ENCODE measurements at places on chromosomes 2 and 18.

DNA sequence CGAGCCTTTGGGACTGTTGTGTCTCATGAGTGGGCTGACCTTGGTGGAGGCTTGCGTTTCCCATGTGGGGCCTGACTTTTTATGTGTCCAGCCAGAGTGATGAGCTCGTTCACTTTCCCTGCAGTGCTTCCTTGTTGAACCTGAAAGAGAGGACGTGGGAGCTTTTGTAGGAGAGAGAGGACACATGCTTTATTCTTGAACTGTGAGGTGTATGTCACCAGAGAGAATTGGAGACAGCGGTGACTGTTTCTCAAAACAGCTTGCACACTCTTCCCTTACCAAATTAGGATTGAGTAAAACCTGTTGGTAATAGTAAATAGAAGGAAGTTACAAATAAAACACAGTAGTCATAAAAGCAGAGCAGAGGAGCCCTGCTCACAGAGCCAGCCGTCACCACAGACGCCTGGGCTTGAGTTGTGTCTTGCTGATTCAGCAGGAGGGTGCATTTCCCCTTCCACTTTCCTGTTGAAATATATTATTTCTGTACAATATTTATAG lies 60.7 kb downstream of the INPP4A start:
- DNase-seq: no peak

- no peak for DNase-seq
These were observed 105.0 kb downstream of the PIGN start for GRCh38 chr18:62081761-62082294.

- no peak for DNase-seq
These were observed 111.8 kb upstream of the SP3 start for GRCh38 chr2:174076975-174077374.

- DNase-seq: no peak
These were observed 56.9 kb upstream of the SMAD2 start for GRCh38 chr18:47987388-47987699.

DNA sequence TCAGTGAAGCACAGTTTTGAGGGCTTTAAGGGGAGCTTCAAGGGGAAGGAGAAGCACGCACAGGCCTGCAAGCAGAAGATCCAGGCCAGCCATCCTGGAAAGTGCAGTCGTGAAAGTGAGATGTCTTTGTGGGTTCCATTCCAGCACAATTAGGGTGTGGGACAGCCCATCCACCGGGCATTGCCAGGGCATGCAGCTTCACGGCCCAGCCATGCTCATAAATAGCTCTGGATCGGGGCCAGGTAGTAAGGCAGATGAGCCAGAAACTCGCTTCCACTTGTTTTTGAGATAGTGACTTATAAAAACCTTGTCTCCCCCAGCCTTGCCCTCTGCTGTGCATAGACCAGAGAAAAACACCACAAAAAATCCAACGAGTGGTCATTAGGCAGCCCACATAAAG lies 21.0 kb downstream of the KDSR start:
- DNase-seq: no peak

DNA sequence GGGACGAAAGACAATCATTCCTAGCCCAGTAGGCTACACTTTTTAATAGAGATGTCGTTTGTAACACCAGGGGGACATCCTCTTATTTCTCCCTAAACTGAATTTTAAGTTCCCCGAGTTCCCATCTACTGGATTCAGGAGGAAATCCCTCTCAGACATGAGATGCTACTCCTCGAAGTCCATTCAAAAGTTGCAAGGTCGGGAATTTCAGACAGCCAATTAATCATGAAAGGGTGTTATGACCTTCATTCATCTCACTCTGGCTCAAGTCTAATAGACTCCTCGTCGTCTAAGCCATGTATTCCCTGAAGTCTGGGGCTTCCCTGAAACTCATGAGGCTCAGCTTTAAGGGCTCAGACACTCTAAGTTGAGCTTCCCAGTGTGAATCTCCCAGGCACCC lies 1.2 kb upstream of the DSC3 start:
- no peak for DNase-seq

DNA sequence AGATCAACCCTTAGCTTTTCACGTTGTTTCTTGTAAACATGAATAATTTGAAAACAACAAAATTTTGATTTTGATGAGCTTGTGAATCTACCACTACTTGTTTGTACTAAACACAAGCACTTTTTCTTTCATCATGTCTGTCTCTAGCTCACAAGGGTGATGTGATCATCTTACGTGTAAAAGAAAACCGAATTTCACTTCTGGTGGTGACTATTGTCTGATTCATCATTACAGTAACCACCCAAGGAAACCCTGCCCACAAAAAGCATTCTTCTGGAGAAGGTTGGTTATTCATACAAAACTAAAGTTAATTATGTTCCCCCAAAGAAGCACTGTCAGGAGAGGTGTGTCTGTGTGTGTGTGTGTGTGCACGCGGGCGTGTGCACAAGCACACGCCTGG lies 285.4 kb downstream of the ZNF516 start:
- no peak for DNase-seq

DNA sequence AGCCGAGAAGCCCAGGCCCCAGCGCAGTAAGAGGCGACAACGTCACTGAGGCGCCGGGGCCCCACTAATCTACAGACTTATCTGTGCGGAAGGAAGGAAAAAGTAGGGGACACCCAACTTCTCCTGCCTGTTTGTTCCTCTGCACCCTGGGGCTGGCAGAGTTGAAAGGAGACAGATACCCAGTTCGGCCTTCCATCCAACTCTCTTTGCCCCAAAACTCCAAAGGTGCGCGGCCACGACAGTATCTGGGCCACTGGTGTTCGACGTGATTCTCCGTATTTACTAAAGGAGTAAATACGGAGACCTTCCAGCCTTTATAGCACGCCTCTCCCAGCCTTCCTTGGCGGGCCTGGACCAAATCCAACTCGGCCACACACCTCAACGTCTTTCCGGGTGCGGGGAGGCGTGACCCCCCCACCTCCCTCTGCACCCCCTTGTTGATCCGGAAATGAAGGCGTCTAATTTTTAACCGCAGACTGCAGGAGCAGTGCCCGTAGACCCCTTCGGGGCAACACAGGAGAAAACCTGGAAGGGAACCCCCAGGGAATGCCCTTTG lies 1.6 kb downstream of the SMAD7 start:
- DNase-seq: no peak

GRCh38 chr2:240972201-240972600 lies 26.2 kb upstream of the SNED1 start:
- DNase-seq: no peak

- DNase-seq: no peak
These were observed 98.4 kb upstream of the NEUROD1 start for GRCh38 chr2:181778621-181779201.

DNA sequence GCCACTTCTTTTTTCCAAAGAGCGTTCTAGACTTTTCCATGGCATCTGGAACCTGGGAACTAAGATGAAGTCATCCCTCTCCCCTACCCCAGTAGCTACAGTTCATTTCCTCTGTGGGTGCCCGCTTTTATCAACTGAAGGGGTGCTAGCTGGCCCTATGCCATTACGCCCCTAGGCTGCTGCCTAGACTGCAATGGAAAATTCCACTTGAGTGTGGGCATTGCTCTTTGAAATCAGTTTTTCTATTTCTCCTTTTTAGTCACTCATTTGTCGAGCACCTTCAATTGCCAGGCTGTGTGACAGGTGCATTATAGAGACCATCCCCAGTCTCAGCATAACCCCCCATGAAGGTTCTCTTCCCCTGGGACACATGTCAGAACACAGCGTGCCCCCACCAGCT lies 7.3 kb downstream of the TEX51 start:
- DNase-seq: no peak

- no peak for DNase-seq
These were observed 167.9 kb upstream of the SPATS2L start for GRCh38 chr2:200138391-200139124.

DNA sequence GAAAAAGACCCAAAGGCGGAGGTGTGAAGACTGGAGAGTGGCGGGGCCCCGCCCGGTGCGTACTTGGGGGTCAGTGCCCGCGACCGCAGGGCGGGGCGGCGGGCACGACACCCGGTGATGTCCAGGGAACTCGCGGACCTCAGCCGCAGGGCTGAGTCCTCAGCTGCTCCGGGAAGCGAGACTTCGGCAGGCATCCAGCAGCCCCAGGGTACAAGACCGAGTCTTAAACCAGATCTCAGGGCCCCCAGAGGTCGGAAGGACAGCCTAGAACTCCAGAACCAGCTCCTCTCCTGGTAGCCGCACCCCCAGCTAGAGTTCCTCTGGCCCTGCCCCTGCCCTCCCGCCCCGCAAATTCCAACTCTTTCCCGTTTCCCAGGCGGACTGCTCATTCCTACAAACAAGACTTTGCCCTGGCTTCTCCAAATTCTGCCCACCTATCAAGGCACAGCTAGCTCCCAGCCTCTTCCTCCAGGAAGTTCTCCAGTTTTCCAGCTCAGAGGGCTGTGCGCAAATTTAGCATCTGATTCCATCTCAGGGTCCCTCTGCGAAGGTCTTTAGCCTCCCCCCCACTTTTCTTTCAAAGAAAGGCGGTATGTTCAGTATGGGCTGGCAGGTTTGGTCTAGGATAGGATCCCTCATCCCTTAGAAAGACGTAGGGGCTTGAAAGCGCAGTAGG lies 26.0 kb upstream of the NOTO start:
- DNase-seq: no peak

GRCh38 chr2:112322919-112323318 lies 47.5 kb downstream of the ZC3H6 start:
- no peak for DNase-seq

- no peak for DNase-seq
These were observed 4.7 kb upstream of the SLC20A1 start for GRCh38 chr2:112640800-112641675.

- DNase-seq: no peak
These were observed 49.4 kb downstream of the TWIST2 start for GRCh38 chr2:238897122-238897880.

- DNase-seq: no peak
These were observed at the start of gene SIX3 for GRCh38 chr2:44941551-44942234. SIX3 (plus strand) TSS chr2:44941702; CDS start chr2:44942105, 403 bp downstream.

DNA sequence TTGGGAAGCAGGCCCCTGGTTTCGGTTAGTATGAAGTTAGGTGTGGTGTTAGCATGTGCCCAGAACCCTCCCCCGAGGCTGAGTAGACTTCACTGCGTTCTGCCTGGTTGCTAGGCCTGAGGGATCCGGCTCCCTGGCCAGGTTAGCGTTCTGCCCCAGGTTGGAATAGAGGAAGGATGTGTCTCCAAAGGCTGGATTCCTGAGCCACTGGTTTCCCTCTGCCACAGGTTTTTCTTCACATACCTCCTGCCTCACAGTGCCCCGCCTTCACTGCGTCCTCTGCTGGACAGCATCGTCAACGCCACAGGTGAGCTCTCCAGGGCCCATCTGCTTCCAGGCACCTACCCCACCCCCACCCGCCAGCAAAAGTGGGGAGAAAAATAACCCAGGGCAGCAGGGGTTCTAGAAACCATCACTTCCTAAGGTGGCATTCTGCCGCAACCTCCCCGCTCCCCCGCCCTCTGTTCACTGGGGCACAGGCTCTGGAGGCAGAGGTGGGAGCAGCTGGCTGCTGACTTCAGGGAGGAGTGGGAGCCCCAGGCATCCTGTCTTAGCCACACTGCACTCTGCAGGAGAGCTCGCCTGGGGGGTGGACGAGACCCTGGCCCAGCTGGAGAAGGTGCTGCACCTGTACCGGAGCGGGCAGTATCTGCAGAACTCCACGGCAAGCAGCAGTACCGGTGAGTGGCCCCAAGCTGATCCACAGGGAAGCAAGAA lies 7.1 kb downstream of the PKDCC start:
- no peak for DNase-seq

DNA sequence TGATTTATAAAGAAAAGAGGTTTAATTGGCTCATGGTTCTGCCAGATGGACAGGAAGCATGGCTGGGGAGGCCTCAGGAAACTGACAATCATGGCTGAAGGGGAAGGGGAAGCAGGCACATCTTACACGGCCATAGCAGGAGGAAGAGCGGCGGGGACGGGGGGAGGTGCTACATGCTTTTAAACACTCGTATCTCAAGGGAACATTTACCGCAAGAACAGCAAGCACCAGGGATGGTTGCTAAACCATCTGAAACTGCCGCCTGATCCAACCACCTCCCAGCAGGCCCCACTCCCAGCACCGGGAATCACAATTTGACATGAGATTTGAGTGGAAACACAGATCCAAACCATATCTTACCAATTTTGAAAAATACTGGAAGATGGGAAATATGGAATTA lies 362.8 kb downstream of the FBXO15 start:
- DNase-seq: no peak

GRCh38 chr2:11177871-11178690 lies 22.8 kb downstream of the SLC66A3 start:
- no peak for DNase-seq

DNA sequence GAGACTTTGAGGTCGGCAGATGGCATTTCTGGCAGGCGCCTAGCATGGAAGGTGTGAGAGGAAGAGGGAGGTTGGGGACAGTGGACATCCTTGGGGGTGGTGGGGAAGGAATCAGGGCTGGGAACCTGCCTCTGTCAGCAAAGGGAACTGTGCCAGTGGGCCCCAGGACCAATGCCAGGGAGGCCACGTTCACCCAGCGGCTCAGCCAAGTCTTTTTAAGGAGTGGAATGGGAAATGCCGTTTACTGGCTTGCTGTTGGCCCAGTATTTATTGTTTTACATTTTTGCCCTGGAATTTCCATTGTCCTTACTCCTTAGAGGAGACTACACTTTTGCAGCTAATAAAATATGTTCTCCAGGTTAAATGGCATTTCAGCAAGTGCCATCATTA lies 135.2 kb downstream of the MCFD2 start:
- DNase-seq: no peak

DNA sequence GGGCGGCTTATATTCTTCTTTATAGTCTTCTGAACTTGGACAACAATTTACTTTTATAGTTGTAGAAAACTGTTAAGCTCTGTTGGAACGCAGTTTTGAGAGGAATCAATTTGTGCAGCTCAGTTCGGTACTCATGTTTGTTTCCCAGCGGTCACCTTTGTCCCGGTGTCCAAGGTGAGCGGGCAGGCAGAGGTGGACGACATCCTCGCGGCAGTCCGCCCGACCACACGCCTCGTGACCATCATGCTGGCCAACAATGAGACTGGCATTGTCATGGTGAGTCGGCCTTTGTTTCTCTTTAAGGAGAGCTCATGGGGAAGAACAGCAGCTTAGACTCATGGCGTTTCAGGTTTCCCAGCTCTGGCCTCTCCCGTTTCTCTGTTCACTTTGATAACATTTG lies 18.6 kb upstream of the ESPNL start:
- no peak for DNase-seq

DNA sequence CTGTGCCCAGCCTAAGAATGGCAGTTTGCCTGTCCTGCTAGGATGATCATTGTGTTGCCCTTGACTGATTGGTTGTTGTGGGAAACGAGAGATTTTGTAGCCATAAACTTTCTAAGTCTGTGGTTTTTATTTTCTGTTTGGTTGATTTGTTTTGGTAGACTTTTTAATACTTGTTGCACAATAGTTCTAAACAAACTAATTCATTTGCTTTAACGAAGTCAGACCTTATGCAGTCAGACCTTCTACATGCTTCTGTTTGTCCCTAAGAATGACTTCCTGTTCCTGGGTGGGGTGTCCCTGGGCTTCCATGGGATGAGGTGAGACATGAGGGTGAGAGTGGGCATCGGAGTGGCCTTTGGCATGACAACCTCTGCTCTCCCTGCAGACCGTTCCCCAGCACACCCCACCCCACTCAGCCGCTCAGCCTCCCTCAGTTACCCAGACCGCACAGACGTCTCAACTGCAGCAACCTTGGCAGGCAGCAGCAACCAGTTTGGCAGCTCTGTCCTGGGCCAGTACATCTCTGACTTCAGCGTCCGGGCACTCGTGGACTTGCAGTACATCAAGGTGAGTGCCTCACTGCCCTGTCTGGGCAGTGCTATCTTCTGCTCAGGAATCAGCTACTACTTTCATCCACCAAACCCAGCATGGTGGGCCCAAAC lies 7.8 kb upstream of the CNNM3 start:
- no peak for DNase-seq

GRCh38 chr2:37224063-37224462 lies 7.3 kb downstream of the CEBPZ start:
- no peak for DNase-seq

Data from DND-41 (cell line).